ENCODE measurements at places on chromosomes 5 and 9.

- DNase-seq: no peak
Observed at GRCh38 chr5:74507370-74508005, 133.0 kb downstream of the ENC1 start.

GRCh38 chr5:104080646-104081175, 518.1 kb upstream of the NUDT12 start:
- no peak for DNase-seq

DNA sequence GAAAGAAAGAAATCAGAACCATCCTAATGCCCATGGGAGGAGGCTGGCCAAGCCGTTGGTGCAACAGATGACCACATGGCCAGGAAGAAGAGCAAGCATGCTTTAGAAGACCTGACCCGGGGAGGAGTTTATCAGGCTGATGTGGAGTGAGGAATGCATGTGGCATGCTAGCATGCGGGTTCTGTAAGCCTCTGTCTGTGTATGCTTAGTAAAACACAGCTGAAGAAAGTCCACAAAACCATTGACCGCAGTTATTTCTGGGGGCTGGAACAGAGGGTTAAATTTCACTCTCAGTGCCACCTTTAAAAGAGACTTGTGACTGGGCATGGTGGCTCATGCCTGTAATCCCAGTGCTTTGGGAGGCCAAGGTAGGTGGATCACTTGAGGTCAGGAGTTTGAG, 19.1 kb downstream of the GFI1B start:
- DNase-seq: no peak

DNA sequence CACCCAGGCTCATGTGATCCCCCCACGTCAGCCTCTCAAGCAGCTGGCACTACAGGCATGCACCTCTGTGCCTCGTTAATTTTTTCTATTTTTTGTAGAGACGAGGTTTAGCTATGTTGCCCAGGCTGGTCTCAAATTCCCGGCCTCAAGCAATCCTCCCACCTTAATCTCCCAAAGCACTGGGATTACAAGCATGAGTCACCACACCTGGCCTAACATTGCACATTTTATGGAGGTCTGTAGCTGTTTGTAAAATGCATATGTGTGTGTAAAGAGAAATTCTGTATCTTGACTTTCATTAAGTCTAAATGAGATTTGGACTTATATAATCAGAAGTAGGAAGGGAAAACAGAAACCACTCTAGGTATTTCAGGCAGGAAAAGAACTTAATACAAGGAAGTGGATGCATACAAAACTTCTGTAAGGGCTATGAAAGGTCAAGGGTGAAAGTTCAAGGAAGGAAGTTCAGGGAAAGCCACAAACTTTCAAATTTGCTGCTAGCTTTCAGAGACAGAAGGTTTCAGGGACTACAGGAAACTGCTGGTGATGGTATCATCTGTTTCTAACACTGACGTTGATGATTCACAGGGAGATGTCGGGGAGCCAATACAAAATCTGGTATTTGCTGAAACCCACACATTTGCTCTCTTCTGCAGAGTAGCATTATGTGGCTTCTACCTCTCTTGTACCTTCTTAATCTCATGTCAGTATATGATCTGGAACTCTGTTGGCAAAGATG, 209.4 kb downstream of the PIK3R1 start:
- no peak for DNase-seq

DNA sequence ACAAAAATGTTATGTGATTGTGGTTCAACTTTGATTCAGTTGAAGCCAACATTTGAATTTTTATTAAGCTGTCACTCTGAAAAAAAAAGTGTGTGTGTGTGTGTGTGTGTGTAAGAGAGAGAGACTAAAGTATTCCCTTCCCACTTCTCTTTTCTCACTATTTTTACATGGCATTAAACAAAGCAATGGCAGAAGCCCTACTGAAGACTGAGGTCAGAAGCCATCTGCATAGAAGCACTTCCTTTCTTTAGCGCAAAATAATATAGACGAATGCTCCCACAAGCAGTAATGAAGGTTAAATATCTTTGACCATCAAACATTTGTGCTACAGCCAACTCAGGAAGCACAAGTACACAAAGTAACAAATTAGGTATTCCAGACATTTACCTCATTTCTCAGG, 540.5 kb downstream of the KCTD16 start:
- DNase-seq: no peak

GRCh38 chr5:93100976-93101375, 480.0 kb downstream of the NR2F1-AS1 start:
- no peak for DNase-seq

DNA sequence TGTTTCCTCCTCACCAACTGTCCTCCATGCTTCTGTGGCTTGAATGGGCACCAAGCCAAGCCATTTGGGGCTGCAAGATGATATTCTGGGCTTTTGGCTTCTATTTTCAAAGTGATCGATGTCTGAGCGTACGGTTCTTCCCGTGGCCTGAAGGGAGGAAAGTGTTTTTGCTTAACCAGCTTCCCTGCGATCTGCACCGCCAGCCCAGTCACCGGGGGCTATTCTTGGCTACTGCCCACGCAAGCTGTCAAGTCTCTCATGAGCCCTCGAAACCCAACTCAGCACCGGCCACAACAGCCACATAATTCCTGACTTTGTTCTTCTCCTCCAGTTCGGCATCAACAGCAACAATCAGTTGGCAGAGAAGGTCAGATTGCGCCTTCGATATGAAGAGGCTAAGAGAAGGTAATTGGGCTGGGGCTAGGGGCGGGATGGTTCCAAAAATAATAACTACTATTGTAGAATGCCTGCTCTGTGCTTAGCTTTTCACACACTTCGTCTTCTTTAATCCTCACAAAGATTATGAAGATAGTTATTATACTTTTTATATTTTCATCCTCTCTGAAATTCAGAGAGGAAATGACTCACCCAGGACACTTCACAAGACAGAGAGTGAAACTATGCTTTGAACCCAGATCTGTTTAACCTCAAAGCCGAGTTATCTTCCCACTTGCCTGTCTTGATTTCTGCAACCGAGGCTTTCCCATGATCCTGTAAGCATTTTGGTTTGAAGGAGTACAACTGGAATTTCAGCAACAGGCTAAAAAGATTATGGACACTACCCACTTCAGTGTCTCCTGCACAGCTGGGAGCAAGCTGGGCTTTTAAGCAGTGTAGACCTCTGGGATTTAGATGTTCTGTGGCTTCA, 76.4 kb upstream of the RARS1 start:
- DNase-seq: no peak

GRCh38 chr5:102975457-102976182, 144.3 kb downstream of the GIN1 start:
- DNase-seq: no peak

GRCh38 chr5:17259630-17260257, 42.3 kb downstream of the BASP1 start:
- DNase-seq: no peak

GRCh38 chr5:72007336-72008111, 99.8 kb upstream of the MAP1B start:
- DNase-seq: no peak

DNA sequence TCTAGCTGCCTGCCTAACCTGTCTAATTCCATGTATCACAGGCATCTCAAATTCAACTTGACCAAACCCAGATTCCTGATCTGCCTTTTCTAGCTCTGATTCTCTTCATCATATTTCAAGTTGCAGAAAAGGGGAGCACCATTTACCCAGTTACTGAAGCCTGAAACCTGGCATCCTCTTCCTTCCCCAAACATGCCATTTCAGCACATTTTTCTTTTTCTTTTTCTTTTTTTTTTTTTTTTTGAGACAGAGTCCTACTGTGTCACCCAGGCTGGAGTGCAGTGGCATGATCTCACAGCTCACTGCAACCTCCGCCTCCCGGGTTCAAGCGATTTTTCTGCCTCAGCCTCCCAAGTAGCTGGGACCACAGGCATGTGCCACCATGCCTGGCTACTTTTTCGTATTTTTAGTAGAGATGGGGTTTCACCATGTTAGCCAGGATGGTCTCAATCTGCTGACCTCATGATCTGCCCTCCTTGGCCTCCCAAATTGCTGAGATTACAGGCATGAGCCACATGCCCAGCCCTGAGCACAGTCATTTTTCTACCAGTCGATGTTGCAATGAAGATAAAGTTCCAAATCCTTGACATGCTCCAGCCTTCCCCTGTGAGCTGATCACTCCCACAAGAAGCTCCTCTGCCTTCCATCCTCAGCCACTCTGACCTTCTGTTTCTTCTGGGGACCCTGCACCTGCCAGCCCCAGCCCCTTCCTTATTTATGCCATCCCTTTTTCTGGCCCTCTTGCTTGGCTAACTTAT, 32.2 kb downstream of the ACER2 start:
- DNase-seq: no peak

GRCh38 chr5:179411161-179411841, 66.0 kb upstream of the ADAMTS2 start:
- DNase-seq: no peak

DNA sequence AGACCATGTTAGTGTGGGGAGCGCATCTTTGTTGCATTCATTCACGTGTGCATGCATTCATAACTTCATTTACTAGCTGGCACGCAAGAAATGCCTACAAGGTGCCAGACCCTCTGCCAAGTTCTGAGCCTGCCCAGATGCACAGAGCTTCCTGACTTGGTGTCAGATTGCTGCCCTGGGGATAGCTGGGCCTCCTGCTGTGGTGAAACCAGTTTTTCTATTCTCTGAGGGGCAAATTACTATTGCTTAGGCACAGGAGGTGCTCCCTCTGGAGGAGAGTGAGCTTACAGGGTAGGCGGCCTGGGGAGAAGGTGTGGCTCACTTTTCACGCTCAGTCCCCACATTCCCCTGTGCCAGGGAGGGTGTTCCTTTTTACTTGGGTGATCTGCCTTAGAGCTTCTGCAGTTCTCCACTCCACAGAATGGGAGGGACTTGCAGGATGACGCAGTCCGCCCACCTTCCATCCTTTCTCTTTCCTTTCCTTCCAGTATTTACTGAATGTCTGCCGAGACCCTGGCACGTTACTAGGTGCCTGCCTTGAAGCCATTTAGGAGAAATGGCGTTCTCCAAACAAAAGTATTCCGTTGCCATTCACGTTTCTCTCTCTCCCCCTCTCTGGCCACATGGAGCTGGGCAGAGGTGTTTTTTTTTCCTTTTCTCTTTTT, 27.9 kb upstream of the CTNNA1 start:
- no peak for DNase-seq

- no peak for DNase-seq
Observed at GRCh38 chr9:33041432-33042188, 16.5 kb downstream of the DNAJA1 start.

DNA sequence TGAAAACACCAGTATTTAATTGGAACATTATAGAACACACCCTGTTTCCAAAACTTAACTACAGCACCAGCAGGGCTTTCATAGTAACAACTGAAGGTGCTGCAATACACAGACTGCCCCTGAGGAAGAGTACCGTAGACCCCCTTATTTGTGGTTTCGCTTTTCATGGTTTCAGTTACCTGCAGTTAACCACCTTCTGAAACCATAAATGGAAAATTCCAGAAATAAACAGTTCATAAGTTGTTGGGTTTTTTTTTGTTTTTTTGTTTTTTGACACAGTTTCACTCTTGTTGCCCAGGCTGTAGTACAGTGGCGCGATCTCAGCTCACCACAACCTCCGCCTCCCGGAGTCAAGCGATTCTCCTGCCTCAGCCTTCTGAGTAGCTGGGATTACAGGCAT, 9.5 kb upstream of the GLDC start:
- DNase-seq: no peak

DNA sequence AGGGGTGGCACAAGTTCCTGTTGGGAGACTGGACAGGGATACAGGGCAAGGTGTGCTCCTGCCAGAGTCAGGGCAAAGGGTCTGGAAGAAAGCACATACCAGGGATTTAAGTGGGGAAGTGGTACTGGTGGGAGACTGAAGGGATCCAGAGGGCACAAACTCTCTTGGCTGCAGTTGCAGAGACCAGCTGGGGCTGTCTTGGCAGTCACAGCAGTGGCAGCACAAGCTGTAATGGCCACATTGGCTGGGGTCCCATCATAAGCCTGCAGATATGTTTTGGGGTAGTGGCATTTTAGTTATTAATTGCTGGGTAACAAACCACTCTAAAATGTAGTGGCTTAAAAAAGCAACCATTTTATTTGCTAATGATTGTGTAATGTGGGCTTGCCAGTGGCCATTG, 492.2 kb downstream of the ENC1 start:
- no peak for DNase-seq

- DNase-seq: peak; percentile 42
Observed at GRCh38 chr5:14581891-14582796, 552 bp downstream of the OTULINL start.

DNA sequence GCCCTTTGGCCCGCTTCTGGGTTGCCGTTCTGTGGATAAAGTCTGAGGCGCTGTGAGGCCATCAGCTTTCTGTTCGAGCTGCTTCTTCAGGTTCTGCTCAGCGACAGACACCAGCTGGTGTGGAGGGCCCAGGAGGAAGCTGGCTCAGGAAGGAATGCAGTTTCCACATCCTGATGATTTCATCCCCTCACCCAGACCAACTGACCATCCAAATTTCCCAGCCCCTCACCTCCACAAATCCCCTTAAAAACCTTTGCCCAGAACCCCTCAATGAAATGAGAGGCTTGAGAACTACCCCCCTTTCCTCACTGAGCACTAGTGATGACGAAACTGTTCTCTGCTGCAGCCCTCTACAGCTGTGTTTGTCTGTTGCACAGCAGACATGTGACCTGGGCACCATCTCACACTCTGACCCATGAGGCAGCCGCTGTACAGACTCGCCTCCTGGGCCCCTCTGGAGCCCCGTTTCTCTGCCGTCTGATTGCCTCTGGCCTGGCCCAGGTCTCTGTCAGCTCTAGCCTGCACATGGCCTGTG, 45.4 kb downstream of the SPATA31C2 start:
- DNase-seq: no peak

GRCh38 chr5:151480384-151481293, 33.2 kb downstream of the SLC36A1 start:
- no peak for DNase-seq

DNA sequence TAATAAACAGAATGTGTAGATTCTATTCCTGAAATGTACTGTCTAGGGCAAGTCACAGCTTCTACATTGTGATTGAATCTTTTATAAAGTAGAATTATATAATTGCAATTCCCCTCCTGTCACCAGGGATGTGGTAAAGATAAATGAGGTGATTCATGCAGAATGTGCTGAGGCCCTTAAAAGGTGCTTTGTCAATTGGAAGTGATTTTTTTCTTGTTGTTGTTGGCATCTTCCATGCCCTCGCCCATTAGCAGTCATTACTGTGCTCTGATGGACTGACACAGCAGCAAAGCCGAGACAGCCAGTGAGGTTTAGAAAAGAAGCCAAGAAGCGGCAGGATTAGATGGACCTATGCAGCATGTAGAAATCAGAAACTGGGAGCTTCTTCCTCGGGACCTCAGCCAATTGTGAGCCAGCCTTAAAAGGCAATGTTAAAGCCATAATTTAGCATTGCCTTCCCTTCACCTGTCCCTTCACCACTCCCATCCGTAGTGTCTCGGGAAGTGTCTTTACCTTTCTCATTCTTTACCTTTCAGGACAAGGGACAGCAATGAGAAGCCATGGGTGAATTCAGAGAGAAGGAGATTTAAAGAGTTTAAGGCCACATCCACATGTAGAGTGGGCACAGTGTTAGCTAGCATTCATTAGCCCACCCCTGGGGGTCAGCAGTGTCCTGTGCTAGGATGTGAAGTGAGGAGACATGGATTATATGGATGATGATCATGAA, 257.8 kb downstream of the PLK2 start:
- no peak for DNase-seq

GRCh38 chr5:120532835-120533234, 68.7 kb downstream of the PRR16 start:
- DNase-seq: no peak

All from stimulated activated CD8-positive, alpha-beta memory T cell treated with anti-CD3 and anti-CD28 coated beads, Interleukin-15, amount 100 ng/mL, for 24 hours (primary cell).